Panc1 (cell line): ENCODE measurements at places on chromosomes 3 and 15.

GRCh38 chr3:177102553-177102952, 94.7 kb downstream of the TBL1XR1 start:
- no peak for DNase-seq

DNA sequence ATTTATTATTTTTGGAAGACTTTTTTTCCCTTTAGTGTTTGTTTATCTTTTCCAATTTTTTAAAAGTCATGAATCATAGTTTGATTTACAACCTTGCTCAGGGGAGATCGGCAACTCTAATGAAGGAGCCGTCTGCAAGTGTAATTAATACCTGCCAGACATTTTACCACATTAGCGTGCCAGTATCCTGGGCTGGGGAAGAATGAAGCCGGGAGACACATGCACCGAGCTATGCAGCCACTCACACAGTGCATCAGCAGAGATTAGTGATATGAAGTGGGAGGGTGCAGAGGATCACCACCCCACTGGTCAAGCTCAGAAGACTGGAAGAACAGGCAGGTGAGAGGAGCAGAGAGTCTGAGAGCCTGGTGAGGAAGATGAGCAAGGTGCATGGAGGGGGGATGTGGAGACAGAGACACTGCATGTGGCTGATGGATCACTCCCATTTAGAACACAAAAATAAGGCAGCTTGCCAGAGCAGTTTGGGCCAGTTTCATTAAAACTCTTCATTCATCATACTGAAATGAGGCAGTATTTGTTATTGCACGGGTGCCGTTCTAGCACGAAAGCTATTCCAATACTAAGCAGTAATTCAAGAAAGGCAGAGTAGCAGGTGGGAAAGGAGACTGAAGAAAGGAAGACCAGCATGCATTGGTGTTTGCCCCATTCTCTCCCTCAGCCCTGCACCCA, 821.6 kb downstream of the TUSC7 start:
- DNase-seq: no peak

- DNase-seq: peak; percentile 82
Measured at GRCh38 chr15:41940441-41940857, 31.9 kb downstream of the EHD4 start.

GRCh38 chr15:29533647-29534046, 264.0 kb upstream of the NSMCE3 start:
- DNase-seq: no peak

GRCh38 chr3:149310796-149311534, 22.5 kb downstream of the TM4SF18 start:
- DNase-seq: no peak

- DNase-seq: no peak
Measured at GRCh38 chr3:45118615-45119071, 27.5 kb downstream of the CDCP1 start.

GRCh38 chr3:16243706-16244490, 20.8 kb downstream of the DPH3 start:
- DNase-seq: no peak

GRCh38 chr3:197994736-197995135, 34.7 kb downstream of the LMLN start:
- DNase-seq: no peak
